NCI-H460 (cell line): ENCODE measurements at places on chromosomes 1 and 21. TPM values are rescaled to one million over a fixed set of nuclear protein-coding genes. Genes with fewer than 3 reads are reported as not detected.

OR2T8 gene
- not detected in 2 replicates for total RNA-seq

PRAMEF1 gene
- total RNA-seq: not detected in 2 replicates

TRIM46 gene
- total RNA-seq: 0.27 and 0.43 TPM in 2 replicates

TMEM200B gene
- total RNA-seq: 0.12 and 0.17 TPM in 2 replicates

CROCC gene
- total RNA-seq: 3.3 and 4.8 TPM in 2 replicates

PFKL gene
- 70.8 and 71.0 TPM in 2 replicates for total RNA-seq

RPE65 gene
- total RNA-seq: 4.1 and 5.0 TPM in 2 replicates

TAS1R2 gene
- total RNA-seq: not detected in 2 replicates

ZNF593OS gene
- total RNA-seq: not detected in 2 replicates

OR2M2 gene
- total RNA-seq: not detected in 2 replicates

ZNF695 gene
- 12.0 and 13.1 TPM in 2 replicates for total RNA-seq

KPRP gene
- not detected in 2 replicates for total RNA-seq

ADGRL2 gene
- total RNA-seq: 13.5 and 15.3 TPM in 2 replicates

CCDC17 gene
- total RNA-seq: 1.0 and 1.2 TPM in 2 replicates

PRDM16 gene
- 0.29 and 2.2 TPM in 2 replicates for total RNA-seq

RGS13 gene
- not detected in 2 replicates for total RNA-seq

INKA2 gene
- 0.67 and 1.6 TPM in 2 replicates for total RNA-seq

PLPPR4 gene
- total RNA-seq: not detected in 2 replicates

PLD5 gene
- not detected in 2 replicates for total RNA-seq

IL6R gene
- 4.9 and 7.6 TPM in 2 replicates for total RNA-seq

C1QB gene
- total RNA-seq: not detected in 2 replicates

RIPPLY3 gene
- total RNA-seq: 0.20 TPM in 2 replicates

DMBX1 gene
- 0.09 TPM in 1 of 2 replicates, not detected in the other for total RNA-seq

PBX1 gene
- 78.0 and 84.8 TPM in 2 replicates for total RNA-seq

FCER1A gene
- total RNA-seq: 0.15 TPM in 1 of 2 replicates, not detected in the other

PTGS2 gene
- total RNA-seq: 2.4 and 3.7 TPM in 2 replicates

SLC16A1 gene
- total RNA-seq: 80.3 and 91.5 TPM in 2 replicates

FAM131C gene
- 3.0 and 3.8 TPM in 2 replicates for total RNA-seq

PPIH gene
- total RNA-seq: 34.5 and 40.4 TPM in 2 replicates

SGIP1 gene
- 2.2 and 3.7 TPM in 2 replicates for total RNA-seq

ZMYND12 gene
- total RNA-seq: 0.29 and 0.32 TPM in 2 replicates

S100A1 gene
- total RNA-seq: not detected in 2 replicates

DDR2 gene
- total RNA-seq: 0.61 and 0.77 TPM in 2 replicates

AGMAT gene
- 4.0 and 4.2 TPM in 2 replicates for total RNA-seq

SPRR2B gene
- not detected in 2 replicates for total RNA-seq

LAMB3 gene
- 19.1 and 19.7 TPM in 2 replicates for total RNA-seq

DIO1 gene
- not detected in 2 replicates for total RNA-seq

S100A7A gene
- not detected in 2 replicates for total RNA-seq

RXFP4 gene
- total RNA-seq: not detected in 2 replicates

RGS8 gene
- not detected in 2 replicates for total RNA-seq

TCP10L gene
- total RNA-seq: 0.84 TPM in 1 of 2 replicates, not detected in the other

TEDDM1 gene
- total RNA-seq: not detected in 2 replicates

NGF gene
- total RNA-seq: 0.66 and 1.6 TPM in 2 replicates

SLC25A44 gene
- 18.4 and 19.1 TPM in 2 replicates for total RNA-seq

IGSF3 gene
- total RNA-seq: 1.7 and 1.8 TPM in 2 replicates

ANKRD65 gene
- total RNA-seq: 0.15 TPM in 1 of 2 replicates, not detected in the other

ROR1 gene
- total RNA-seq: 1.3 and 1.6 TPM in 2 replicates

RNF115 gene
- total RNA-seq: 11.3 and 13.5 TPM in 2 replicates

ANKRD35 gene
- not detected in 2 replicates for total RNA-seq

PPIAL4G gene
- total RNA-seq: not detected in 2 replicates

TRABD2B gene
- total RNA-seq: 1.3 TPM in 2 replicates

PEAR1 gene
- total RNA-seq: 0.27 and 0.29 TPM in 2 replicates

IFNLR1 gene
- total RNA-seq: 2.6 and 3.2 TPM in 2 replicates

GBP5 gene
- total RNA-seq: not detected in 2 replicates

DISP1 gene
- 12.2 and 15.0 TPM in 2 replicates for total RNA-seq

MNDA gene
- not detected in 2 replicates for total RNA-seq

UBL4B gene
- total RNA-seq: not detected in 2 replicates

FTCD gene
- 0.22 TPM in 1 of 2 replicates, not detected in the other for total RNA-seq
